ENCODE measurements at places on chromosomes 12 and 14.

- DNase-seq, result no peak
These were observed 49.2 kb downstream of the BRMS1L start for GRCh38 chr14:35875296-35875695.

GRCh38 chr14:24392325-24393091 is 6.3 kb upstream of the NYNRIN start:
- DNase-seq, result no peak

DNA sequence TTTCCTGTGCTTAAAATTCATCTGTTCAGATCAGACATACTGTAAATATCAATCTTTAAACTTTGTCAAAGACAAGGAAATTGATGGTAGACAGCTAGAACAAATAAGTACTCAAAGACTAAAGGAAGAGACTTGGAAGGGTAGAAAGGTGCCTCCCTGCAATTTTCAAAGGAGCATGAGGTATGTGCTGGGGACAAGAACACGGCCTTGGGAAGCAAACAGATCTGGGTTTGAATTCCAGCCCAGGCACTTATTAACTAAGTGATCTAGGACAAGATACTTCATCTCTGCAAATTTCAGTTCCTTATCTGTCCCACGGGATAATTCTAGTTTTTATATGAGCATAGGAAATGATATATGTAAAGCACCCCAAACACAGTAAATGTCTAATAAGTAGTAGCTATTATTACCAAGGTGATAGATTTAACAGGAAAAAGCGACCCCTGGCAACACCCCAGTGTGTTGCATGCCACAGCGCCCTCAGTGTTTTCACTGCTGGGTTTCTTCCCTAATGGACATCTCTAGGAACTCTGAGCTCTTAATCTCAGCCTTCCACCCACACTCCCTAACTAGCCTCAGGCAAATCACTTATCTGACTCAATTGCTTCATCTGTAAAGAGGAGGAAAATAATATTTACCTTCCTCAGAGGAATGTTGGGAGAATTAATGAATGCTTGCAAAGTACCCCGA is 44.7 kb upstream of the BMP4 start:
- DNase-seq, result no peak

DNA sequence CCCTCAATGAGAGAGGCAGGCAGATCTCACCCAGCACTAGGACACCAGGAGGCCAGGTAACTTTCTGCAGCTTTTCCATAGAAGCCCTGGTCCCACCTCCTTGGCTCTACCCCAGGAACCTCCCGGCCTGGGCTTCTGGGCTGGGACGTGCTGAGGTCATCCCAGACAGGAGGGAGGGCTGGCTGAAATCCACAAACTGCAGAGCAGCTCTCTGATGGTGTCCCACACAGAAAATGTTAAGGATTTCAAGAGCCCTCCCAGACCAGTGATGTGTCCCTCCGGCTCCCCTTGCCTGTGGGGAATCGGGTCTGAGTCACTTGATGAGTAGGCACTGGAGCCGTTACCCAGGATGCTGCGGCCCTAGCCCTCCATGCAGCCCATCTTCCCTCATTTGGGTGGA is 124.1 kb downstream of the ESRRB start:
- no peak for DNase-seq

DNA sequence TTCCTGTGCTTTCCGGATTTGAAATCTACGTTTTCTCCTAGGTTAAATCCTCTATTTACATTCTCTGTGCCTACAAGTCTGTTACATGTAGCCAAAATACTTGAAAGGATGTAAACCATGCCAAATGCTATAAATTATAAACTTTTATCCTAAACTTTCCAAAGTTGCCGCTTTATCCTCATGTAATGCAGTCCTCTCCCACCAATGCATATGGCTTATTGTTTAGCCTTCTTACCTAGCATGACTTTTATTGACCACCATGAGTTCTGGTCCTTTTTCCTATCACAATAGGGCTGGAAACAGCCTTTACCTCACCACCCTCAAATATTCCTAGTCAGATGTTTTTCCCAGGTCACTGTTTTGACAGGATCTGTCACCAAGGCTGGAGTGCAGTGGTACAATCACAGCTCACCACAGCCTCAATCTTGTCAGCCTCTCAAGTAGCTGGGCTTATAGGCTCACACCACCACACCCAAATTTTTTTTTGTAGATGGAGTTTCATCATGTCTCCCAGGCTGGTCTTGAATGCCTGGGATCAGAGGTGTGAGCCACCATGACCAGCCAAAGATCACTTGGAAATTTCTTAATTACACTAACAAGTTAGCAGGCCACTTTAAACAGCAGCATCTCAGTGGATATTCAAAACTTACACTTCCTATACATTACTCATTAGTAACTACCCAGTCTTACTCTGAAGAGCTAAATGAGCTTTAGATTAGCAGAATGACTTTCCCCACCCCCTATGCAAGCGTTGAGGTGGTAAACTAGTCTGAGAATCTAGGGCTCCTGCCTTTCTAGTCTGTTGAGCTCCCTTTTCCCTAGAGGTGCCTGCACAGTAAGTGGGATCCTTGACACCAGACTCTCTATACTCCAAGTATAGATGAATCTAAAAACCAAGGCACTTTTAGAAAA is 4.1 kb downstream of the TUBA1B start:
- DNase-seq, result no peak

DNA sequence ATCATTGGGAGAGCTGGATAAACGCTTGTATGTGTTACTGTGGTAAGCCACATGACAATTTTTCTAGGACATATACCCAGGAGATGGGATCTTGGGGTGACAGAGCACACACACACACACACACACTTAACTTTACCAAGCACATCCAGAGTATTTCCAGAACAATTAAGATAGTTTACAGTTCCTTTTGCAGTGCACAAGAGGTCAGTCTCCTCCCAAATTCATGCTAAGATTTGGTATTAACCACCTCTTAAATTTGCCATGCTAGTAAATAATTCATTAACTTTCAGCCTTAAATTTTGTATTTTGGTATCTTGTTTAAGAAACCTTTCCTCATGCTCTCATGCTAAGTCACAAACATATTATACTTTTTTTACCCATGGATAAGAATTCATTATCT is 33.9 kb upstream of the LIMA1 start:
- no peak for DNase-seq

- DNase-seq, result no peak
These were observed 115.8 kb downstream of the SLC25A47 start for GRCh38 chr14:100438678-100439592.

GRCh38 chr14:55294603-55295002 is 23.4 kb downstream of the FBXO34 start:
- no peak for DNase-seq

DNA sequence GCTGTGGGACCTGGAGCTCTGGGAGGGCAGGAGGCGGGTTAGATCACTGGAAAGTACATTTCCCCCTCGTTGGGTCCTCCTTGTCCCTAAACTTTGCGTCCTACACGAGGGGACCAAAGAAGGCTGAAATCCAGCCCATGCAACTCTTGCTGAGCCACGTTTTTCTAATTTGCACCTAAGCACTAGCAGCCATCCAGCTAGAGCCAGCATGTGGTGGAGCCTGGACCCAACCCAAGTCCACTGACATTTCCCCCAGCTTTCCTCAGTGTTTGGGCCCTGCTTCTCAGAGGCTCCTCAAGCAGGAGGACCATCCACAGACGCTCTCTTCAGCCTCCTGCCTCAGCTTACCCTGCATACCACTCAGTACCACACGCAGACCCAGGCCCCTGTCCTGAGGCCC is 49.7 kb downstream of the TSPAN11 start:
- DNase-seq, result no peak

DNA sequence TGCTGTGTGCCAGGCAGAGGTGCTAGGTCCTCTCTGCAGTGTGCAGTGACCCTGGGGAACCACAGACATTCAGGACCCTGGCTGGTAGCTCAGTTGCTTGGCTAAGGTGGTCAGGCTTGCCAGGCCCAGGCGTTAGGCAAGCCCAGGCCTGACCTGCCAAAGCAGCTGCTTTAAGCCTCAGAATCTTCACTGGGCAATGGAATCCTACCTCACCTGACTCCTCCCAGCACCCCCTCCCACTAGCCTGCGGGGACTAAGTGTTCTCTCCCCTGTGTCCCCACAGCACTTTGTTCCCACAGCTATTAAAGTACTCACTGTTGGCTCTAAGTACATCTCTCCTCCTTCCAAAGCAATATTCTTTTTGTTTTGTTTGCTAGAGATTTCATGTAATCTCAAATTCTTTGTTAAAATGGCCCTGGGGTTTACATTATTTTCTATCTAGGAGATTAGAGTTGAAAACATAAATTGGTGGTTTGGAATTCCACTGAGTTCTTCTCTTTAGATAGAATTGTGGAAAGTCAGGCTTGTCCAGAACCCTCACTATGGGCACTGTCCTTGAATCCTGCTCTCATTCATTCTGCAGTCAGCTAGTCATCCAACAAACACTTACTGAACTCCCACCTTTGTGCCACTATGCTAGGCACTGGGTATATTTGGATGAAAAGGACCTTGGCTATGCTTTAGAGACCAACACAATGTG is 44.4 kb downstream of the DGLUCY start:
- no peak for DNase-seq

DNA sequence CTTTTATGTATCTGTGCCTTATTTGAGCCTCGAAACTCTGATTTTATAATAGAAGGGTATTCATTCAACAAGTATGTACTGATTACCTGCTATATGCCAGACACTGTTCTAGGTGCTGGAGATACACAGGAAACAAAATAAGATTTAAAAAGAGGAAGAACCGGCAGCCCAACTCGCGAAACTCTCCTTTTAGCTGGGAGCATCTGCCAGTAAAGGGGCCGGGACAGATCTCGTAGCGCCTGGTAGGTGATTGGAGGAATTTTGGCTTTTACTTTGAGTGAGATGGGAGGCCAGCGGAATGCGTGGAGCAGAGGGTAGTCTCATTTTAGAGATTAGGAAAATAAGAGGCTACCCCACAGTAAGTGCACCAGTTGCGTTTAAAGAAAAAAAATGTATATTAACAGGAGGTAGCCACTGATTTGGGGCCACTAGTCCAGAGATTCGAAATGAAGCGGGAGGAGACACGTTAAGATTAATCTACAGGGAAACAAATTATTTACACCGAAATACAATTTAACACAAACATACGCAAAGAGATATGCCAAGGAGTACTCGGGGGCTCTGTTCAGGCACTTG is 520 bp upstream of the MON2 start:
- peak; percentile 5 for DNase-seq

All from activated CD8-positive, alpha-beta memory T cell treated with anti-CD3 and anti-CD28 coated beads for 48 hours (primary cell).